Stimulated activated CD4-positive, alpha-beta T cell treated with anti-CD3 and anti-CD28 coated beads, Interleukin-15, amount 100 ng/mL, for 48 hours (primary cell): ENCODE measurements at places on chromosomes 1 and 21.

DNA sequence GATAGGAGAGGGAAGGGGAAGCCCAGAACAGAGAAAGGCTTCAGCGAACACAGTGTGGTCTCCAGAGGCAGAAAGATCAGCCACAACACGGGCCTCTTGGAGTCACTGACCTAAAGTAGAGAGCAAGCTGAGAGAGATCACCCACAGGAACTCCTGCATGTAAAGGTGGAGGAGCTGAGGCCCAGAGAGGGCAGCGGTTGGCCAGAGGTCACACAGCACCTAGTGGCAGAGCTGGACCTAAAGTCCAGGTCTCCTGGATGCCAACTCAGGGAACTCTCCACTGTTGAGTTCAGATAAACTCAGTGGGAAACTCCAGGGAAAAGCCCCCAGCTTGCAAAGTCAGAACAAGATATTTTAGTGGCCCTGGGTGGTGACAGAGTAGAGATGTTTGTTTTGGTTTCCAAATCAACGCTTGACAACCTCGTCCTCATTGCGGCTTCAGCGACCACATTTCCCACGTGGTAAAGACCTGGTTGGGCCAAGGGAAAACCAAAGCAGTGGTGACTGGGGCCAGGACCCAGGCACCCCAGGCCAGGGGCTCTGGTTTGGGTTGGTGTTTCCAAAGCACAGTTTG is 4.6 kb downstream of the IFFO2 start:
- peak; percentile 75 for DNase-seq

GRCh38 chr1:219791766-219792165 is 136.6 kb downstream of the SLC30A10 start:
- no peak for DNase-seq

DNA sequence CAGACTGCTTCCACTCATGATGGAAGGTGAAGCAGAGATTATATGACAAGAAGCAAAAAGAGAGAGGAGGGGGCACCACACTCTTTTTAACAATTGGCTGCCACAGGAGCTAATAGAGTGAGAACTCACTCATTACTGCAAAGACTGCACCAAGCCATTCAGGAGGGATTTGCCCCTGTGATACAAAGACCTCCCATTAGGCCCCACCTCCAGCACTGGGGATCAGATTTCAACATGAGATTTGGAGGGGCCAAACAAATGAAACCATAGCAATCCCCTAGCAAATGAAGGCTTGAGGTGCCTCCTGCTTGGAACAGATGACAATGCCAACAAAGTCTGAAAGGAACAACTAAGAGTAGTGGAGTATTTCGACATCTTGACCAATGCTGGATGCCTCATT is 122.5 kb upstream of the COA6 start:
- DNase-seq, result no peak

DNA sequence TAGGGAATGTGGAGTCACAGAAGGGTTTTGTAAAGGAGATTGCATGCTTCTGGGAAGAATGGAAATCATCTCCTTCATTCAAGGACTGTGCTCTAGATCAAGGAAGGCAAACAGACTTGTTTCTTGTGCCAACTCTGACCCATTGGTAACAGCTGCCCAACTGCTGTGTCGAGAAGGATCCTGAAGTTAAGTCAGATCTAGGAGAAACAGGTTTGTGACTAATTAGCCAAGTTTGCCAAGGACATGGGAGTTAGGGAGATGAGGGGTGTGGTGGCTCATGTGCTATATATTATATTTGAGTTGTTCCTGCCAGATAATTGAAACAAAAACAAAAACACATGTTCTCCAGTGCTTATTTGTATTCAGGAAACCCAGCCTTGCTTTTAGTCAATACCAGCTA is 251.2 kb upstream of the USP24 start:
- no peak for DNase-seq

- DNase-seq, result no peak
Observed at GRCh38 chr1:38327559-38327973, 281.0 kb upstream of the POU3F1 start.

DNA sequence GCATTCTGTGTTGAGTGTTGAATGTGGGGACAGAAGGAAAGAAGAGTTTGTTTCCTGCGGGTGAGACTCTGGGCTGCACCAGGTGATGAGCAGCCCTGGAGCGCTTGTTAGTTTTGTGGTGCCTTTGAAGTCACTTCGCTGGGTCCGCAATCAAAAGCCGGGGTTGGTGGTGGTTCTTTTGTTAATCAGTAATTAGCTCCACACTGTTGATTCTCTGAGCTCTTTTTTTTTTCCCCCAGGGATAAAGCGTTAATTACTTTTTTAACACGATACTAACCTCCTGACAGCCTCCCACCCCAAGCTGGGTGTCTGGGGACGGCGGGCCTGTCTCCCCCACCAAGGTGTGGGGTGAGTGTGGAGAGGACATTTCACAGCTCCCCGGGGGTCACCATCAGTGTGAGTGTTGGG is 56.6 kb downstream of the AGPAT3 start:
- no peak for DNase-seq

DNA sequence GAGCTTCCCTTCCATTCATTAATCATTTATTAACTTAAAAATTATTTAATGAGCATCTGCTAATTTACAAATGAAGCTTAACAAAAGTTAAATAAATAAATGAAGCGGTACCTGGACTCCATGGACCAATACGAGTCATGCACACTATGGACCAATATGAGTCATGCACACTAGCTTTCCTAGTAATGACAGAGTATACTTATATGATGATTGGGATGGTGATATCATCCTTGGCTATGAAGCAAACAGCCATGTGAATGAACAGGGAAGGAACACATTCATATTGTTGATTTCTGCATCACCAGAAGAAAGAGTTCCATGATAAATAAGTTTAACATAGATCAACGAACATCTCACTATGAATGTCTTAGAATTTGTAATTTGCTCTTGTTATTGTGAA is 109.9 kb downstream of the SPAG17 start:
- DNase-seq, result no peak

GRCh38 chr1:113429461-113430153 is 39.3 kb downstream of the MAGI3 start:
- DNase-seq, result no peak

GRCh38 chr21:30391492-30392025 is 4.3 kb upstream of the KRTAP13-1 start:
- DNase-seq, result no peak

- no peak for DNase-seq
Observed at GRCh38 chr1:247113733-247114271, 9.6 kb upstream of the ZNF669 start.

DNA sequence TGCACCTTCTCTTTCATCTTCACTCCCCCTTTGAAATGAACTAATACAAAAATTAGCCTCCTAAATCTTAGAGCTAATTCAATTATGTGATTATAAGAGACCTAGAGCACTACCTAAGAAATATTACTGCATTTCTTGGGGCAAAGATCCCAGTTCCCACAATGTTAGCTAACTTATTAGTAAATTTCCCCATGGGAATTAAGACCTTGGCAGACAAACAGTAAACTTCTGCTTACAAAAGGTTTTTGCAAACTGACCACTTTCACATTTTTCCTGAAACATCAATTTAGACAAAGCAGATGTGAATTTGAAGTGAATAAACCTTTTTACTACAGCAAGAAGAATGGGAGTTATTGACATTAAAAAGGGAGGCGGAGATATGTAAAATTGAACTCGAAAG is 34.6 kb upstream of the LHX8 start:
- DNase-seq, result no peak

DNA sequence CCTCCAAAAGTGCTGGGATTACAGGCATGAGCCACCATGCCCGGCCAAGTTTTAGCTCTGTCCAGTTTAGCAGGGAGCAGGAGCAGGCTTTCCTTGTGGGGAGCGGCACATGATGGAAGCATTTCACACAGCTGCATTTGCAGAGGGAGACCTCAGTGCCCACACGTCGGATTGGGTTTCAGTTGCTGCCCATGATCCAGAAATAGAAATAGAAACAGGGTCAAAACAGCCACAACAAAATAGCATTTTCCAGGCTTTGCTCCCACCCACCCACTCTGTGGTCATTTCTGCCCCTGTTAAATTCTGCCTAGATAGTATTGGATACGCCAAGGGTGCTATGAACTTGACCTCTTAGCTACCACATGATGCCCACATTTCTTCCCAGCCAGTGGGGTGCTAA is 128.4 kb downstream of the CNIH3 start:
- no peak for DNase-seq

DNA sequence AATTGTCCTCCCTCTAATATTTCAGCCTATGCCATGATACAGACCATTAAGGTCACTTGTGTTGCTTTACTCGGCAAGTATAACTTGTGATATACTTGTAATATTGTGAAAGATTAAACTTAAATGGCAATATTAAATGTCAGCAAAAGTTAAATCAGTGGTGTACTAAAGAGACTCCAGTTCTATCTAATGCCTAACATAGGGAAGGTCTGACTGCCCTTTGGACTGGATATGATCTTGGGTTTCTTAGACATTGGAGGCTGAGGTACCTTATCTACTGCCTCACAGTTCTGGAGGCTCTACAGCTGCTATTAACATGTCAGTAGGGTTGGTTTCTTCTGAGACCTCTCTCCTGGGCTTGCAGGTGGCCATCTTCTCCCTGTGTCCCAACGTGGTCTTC is 89.9 kb downstream of the MT1HL1 start:
- DNase-seq, result no peak

- DNase-seq, result no peak
Observed at GRCh38 chr1:228284148-228284495, 76.3 kb downstream of the OBSCN start.

DNA sequence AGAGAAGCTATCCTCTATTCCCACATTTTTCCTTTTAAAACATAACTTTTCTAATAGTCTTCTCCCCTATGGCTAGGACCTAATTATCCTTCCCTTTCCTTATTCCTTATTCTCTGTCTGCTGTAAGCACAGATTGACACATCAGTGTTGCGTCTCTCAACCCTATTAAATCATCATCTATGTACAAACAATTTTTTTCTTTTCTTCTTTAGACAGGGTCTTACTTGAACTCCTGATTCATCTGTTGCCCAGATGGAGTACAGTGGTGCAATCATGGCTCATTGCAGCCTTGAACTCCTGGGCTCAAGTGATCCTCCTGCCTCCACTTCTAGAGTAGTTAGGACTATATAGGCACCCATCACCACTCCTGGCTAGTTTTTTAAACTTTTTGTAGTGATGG is 8.3 kb downstream of the KLHDC9 start:
- DNase-seq, result no peak

GRCh38 chr1:106072909-106073600 is 983.4 kb upstream of the PRMT6 start:
- no peak for DNase-seq

DNA sequence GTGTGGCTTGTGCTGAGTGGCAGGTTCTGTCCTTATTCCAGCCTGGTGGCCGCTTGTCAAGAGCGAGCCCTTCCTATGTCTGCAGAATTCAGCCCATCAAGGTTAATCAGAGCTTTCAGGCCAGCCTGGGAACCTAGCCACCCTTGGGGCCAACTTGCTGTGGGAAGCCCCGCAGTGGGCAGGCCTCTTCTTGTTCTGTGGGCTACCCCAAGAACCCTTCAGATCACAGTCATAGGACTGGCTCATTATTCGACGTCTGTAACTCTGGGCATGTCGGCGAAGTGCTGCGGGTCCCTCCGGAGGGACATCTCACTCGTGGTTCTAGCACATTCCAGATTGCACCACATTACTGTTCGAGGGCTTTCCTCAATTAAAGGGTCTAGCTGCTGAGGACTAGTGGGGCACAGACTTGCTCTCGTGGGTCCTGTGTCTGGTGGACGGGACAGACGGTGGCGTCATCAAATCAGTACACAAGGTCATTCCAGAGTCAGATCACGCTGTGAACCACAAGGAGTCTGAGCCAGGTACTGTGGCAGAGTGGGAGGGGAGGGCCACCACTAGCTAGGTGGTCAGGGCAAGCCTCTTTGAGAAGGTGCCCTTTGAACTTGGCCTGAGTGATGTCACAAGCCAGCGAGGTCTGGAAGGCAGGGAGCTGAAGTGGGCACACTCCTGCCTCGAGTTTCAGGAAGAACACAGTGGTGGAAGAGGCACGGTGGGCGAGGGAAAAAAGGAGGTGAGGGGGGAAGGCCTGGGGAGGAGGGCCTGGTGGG is 20.3 kb upstream of the TNFRSF1B start:
- no peak for DNase-seq

GRCh38 chr1:49036700-49037099 is 260.0 kb upstream of the BEND5 start:
- no peak for DNase-seq

GRCh38 chr21:46436621-46437020 is 22.1 kb upstream of the DIP2A start:
- DNase-seq, result no peak

GRCh38 chr1:21536218-21536617 is 27.0 kb downstream of the ALPL start:
- DNase-seq, result no peak

DNA sequence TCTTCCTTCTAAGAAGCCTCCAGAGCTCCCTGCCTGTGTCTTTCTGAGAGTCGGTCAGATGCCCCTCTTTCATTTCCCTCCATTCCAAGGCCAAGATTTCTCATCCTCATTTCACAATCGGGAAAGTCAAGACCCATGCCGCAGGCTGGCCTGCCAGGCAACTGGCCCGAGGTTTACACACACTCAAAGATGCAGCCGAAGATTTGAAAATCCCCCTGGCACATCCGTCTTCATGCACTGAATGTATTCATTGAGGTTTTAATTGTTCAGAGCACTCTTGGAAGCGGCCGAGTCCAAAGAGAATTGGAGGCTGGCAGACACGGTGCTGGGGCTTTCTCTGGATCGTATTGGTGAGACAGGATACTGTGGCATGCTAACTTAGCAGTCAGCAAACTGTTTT is 29.1 kb upstream of the SRP9 start:
- no peak for DNase-seq

DNA sequence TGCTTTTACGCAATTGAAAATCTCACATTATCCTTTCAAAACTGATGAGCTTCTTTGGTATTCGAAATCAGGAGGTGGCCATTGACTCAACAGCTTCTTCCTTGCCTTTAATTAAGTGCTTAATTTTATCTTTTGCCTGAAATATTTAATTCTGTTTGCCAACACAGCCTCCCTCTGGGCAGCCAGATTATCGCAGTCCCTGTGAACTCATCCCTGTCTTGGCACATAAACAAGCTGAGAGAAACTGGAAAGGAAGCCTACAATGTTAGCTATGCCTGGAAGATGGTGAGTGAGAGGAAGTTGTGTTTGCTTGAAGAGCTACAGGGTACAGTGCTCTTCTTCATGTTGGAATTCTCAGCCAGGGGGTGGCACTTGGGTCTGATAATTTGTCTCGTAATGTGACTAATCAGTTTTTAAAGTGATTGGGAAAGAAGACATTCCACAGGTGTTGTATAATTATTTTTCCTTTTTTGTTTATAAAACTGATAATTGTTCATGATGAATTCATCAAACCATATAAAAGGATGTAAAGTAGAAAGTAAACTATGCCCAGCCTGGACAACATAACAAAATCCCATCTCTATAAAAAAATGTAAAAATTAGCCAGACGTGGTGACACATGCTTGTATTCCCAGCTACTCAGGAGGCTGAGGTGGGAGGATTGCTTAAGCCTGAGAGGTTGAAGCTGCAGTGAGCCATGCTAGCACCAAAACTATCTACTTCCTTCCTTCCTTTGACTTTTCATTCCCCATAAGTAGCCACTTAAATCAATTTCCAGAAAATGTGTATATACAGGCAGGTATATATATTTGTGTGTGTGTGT is 90.1 kb upstream of the RAVER2 start:
- no peak for DNase-seq
